ENCODE measurements at places on chromosomes 7 and 10.
A peak's percentile ranks its signal among the peaks of the same experiment; 100 is the strongest.

- no peak for DNase-seq
Observed at GRCh38 chr7:158270106-158270775, 317.4 kb downstream of the PTPRN2 start.

DNA sequence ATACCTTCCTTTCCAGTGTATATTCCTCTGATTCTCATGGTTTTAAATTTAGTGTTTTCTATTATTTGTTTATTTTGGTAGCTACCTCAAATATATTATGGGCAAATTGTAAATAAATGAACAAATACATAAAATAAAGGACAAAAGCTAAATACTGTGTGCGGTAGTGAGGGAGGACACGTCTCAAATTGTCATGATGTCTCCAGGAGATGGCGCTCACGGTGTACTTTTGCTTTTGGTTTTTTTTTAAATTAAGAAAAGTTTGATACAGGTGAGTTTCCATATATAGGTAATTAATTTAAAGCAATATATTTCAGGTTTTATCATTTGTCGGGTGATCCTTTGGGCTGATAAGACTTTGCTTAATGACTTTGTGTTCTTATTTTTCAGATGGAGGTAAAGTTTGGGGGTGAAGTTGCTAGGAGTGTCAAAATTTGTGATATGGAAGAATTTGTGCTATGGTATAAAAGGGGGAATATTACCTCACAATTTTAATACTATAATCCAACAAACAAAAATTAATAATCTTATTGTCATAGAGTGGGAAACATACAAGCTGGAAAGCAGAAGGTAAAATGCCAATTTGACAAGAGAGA is 68.4 kb upstream of the TMEM229A start:
- DNase-seq, result no peak

DNA sequence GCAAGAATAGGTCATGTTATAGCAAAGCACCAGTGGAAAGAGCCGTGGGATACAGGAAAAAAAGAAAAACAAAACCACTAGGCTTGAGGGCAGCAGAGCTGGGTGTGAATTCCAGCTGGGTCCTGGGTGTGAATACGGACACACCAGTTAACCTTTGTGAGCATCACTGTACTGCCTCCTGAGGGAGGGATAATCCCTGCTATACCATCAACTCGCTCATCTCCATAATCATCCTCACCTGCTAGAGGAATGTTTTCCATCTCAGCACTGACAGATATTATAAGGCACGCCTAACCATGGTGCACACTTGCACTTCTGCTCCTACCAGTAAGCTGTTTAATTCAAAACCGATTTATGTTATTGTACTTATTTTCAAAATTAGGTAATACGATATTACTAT is 62.2 kb downstream of the GSAP start:
- DNase-seq, result no peak

- DNase-seq, result no peak
Observed at GRCh38 chr7:1640376-1641172, 29.5 kb upstream of the ELFN1 start.

DNA sequence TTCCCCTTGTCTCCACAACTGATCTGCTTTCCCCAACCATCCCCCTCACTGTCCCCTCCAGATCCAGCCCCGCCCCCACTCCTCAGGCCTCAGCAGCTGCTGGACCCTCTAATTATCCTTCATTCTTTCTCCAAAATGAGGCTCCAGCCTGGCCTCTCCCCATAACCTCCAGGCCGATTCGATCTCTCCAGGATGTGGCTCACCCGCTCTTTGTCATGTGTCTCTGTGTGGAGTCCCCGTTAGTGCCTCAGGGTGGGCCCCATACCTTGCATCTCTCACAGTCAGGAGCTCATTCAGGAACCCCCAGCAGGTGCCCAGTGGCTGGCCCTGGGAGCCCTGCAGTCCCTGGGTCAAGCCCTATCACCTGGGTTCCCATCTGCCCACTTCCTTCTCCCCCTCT is 1.3 kb downstream of the PILRA start:
- no peak for DNase-seq

GRCh38 chr7:7923818-7924217 is 44.8 kb upstream of the GLCCI1 start:
- no peak for DNase-seq

DNA sequence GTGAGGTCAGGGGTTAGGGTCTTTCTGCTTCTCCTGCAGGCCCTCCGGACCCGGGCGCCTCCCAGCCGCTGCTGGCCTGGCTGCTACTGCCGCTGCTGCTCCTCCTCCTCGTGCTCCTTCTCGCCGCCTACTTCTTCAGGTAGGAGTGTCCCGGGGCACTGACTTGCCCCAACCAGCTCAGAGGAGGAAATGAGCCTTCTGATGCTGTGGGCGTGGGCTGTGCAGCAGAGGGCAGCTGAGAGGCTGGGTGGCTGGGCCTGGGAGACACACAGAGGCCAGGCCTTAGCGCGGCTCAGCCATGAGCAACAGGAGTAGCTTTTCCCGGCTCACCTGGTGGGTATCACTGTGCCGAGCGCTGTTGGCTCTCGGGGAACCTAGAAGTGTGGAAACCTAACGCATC is 78.9 kb downstream of the MKI67 start:
- peak; percentile 87 for DNase-seq

GRCh38 chr10:5951167-5951711 is 26.1 kb downstream of the IL15RA start:
- peak; percentile 62 for DNase-seq

- DNase-seq, result no peak
Observed at GRCh38 chr7:32605032-32605431, 109.7 kb downstream of the AVL9 start.

GRCh38 chr7:90401989-90402388 is 1.3 kb upstream of the CLDN12 start:
- no peak for DNase-seq

GRCh38 chr7:103297837-103298179 is 573 bp downstream of the PMPCB start:
- no peak for DNase-seq
